Naive thymus-derived CD8-positive, alpha-beta T cell (primary cell): ENCODE measurements at places on chromosomes 2 and 18.

GRCh38 chr2:104945866-104946265 lies 92.0 kb downstream of the POU3F3 start:
- no peak for DNase-seq

DNA sequence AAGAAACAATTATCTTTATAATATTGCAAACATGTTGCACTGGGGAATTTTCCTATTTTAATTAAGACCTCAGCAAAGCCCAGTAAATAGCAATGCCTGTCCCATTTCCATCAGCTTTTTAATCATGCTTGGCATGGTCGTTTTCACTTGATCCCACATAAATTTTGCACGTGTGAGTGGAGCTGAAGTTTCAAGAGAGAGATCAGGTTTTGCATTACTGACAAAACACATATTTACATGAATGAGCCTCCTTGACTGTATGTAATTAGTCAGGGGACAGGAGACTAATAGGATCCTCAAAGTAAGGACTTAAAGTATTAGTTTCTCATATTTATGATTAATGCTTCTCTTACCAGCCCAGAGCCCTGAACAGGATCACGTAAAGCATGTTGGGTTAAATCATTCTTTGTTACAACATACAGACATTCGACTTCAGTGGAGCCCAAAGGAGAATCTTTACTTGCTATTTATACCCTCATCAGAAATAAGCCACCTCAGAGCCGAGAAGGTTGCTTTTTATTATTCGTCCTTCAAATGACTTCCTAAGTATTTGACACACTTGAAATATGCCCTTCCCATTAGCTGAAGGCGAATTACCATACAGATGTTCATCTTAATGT lies 711.3 kb downstream of the GALR1 start:
- no peak for DNase-seq

- no peak for DNase-seq
Measured at GRCh38 chr2:219598308-219599078, 836 bp downstream of the STK11IP start.

GRCh38 chr2:35501076-35501475 lies 854.5 kb upstream of the CRIM1 start:
- no peak for DNase-seq

DNA sequence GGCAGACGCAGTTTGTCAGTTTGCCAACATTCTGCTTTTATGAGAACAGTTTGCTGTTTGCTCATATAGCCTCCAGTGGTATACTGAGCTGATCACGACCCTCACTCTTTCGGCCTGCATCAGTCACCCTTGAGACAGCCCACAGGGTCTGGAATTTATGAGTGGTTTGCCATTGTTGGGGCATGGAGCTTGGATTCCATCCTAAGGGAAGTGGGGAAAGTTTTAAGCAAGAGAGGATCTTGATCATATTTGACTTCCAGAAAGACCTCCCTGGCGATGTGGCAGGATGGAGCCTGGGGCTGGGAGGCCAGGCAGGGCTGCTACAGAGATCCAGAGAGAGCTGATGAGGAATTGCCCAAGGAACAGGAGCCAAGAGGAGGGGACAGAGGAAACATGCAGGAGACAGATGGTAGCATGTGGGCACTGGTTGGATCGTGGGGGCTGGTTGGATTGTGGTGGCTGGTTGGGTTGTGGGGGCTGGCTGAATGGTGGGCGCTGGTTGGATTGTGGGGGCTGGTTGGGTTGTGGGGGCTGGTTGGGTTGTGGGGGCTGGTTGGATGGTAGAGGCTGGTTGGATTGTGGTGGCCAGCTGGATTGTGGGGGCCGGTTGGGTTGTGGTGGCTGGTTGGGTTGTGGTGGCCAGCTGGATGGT lies 27.3 kb upstream of the GPR17 start:
- DNase-seq, result no peak

GRCh38 chr2:9594366-9595054 lies 36.3 kb downstream of the YWHAQ start:
- no peak for DNase-seq

DNA sequence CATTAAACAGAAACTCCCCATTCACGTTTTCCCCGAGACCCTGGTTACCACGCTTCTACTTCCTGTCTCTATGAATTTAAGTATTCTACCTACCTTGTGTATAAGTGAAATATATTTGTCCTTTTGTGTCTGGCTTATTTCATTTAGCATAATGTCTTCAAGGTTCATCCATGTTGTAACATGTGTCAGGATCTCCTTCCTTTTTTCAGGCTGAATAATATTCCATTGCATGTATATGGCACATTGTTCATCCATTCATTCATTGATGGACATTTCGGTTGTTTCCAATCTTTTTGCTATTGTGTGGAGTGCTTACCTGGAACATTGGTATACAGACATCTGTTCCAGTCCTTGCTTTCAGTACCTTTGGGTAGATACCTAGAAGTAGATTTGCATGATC lies 18.2 kb upstream of the CABYR start:
- DNase-seq, result no peak

- DNase-seq, result no peak
Measured at GRCh38 chr18:4074647-4075046, 380.5 kb downstream of the DLGAP1 start.

GRCh38 chr2:231541645-231542044 lies 11.4 kb upstream of the NMUR1 start:
- no peak for DNase-seq

DNA sequence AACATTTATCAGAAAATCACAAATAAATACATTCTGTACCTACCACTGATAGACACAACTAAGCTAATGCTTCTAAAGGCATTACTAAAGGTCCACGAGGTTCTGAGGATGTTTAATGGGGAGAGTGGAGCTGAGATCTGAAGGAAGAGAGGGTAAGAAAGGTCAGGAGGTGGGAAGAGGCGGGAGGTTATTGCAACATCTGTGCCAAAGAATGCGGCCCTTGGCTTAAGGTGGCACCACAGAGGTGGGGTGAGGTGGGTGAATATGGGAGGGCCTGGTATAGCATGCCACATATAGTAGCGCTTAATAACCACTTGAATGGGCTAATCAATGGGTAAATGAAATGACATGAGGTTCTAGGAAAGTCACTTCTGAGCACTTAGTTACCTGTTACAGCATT lies 217.8 kb upstream of the ATP5MC3 start:
- no peak for DNase-seq

GRCh38 chr2:48954311-48954710 lies 198.8 kb upstream of the LHCGR start:
- DNase-seq, result no peak

- DNase-seq, result no peak
Measured at GRCh38 chr18:75317703-75318102, 107.1 kb downstream of the TSHZ1 start.

GRCh38 chr2:191386938-191387536 lies 141.8 kb downstream of the MYO1B start:
- DNase-seq, result no peak

GRCh38 chr2:119481501-119482455 lies 42.5 kb downstream of the SCTR start:
- no peak for DNase-seq

GRCh38 chr2:200728630-200729029 lies 83.1 kb upstream of the BZW1 start:
- no peak for DNase-seq

DNA sequence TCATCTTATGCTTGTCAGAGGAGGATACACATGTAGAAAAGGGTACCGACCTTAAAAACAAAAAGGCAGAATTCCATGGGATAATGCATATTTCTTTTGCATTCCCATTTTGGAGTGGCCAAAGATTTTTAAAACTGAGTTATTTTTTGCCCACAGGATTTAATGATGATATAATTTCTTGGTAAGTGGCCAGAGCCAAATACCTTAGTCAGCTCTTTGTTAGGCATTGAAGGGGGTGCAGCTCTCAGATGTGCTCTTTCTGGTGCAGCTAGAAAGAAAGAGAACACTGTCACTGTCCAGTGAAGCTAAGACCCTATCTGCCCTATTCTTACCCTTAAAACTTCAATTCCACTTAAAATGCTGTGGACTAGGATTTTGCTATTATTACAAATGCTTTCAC lies 10.8 kb downstream of the COQ10B start:
- DNase-seq, result no peak

DNA sequence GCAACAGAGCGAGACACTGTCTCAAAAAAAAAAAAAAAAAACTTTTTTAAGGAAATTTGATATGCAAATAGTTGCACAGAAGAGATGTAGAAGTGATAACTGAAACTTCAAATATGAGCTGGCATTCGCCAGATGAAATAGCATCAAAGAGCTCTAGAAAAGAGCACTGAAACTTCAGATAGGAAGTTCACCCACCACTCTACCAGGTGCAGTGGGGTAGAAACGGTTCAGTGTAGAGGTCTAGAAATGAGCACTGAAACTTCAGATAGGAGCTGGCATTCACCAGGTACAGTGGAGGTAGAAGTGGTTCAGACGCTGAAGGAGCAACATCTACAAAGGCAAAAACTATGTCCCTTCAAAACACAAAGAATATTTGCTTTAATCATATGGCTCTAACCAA lies 9.0 kb upstream of the ONECUT2 start:
- DNase-seq, result no peak

DNA sequence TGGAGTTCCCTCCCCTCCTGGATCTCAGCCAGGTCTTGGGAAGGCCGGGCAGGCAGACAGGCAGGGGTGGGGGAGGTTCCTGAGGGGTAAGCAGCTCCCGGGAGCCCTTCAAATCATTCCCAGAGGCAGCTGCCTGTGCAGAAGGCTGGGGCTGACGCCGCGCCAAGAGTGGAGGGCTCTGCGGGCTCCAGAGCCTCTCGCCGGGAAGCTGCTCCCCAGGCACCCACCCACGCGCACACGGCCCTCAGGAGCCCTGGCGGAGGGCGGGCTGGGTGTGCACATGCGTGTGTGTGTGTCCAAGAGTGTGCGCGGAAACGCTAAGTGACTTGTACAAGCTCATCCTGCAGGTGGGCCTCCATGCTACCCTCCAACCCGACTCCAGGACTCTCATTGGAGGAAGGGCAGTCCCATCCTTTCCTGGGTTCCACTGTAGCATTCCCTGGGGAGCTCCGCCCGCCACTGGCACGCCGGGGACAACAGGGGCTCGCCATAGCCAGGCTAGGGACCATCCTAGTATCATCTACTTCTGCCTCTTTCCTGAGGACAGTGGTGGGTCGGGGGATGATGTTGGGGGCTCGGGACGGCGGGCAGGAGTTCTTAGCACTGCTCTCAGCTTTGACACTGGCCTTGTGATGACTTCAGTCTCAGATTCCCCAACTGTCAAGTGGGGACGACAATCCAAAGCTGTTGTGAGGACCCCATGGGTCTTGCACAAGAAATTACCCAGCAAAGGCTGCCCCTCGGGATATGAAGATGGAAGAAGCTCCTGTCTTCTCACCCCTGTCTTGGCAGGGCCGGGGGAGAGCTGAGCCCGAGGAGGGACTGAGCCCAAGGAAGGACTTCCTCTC lies 50.3 kb downstream of the INHBB start:
- no peak for DNase-seq

DNA sequence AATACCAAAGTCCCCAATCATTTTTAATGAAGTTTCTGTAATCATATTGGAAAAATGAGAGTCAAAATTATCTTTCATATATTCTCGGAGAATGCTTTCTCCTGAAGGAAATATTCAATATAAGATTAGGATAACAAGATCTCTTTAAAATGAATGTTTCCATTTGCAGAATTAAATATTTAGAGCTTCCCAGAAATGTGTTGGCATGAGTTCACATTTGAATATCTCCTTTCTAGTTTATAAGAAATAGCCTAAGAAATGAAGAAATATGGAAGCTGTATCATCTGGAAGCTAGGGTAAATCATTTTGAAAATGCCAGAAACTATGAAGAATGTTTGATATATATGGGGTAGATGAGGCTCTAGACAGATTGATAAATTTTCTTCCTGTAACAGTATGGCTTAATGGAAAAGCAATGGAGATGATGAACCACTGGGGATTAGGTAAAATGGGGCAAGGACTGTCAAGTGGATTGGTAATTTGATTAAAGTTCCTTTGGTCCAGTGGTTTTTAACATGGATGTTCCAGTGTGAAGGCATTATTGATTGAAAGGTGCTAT lies 184.6 kb upstream of the ZNF804A start:
- no peak for DNase-seq
